NCI-H187 (cell line): ENCODE measurements at places on chromosomes 16 and 17.

DNA sequence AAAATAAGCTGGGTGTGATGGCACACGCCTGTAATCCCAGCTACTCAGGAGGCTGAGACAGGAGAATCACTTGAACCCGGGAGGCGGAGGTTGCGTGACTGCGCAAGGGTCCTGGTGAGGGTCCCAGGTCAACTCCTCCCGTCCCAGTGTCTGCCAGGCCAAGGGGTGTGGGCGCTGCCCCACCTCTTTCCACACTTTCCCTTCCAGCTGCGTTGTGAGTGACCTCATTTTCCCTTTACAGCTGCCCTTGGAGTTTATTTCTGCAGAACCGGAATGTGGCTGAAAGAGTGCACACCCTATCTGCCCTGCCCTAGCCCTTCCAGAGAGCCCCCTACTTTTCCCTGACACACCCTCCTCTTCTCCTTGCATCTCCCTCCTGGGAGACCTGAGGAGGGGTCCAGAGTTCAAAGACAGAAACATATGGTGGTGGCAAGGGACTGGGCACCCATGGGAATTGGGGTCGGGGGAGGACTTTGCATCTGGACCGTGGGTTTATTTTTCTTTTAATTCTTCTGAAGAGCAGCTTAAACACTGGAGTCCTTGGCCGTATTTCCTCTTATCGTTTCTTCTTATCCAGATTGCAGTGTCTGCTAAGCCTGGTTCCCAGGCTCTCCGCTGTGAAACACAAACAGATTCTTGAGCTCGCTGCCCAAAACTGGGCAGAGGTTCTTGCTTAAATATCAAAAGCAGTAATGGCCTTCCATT is 20.9 kb downstream of the MRC2 start:
- DNase-seq, result no peak

DNA sequence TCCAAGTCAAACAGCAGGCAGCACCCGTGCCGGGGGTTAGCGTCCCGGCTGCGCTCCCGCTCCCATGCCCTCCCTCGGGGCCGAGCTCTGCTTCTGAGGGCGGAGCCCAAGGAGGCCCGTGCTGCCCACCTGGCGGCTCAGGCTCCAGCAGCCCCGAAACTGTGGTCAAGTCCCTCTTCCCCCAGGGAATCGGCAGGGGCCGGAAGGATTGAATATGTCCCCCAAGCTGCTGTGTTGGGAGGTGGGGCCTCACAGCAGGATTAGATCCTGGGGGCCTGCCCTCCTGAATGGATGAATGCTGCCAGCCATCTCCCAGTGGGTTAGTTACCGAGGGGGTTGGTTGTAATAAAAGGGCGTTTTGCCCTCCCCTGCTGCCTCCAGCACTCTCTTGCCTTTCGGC is 33.9 kb downstream of the MAP2K3 start:
- no peak for DNase-seq

- DNase-seq, result no peak
These were observed 82.9 kb downstream of the AIPL1 start for GRCh38 chr17:6352016-6352415.

GRCh38 chr16:9118170-9118569 is 26.7 kb downstream of the HAPSTR1 start:
- DNase-seq, result no peak

GRCh38 chr17:65848751-65849150 is 287.3 kb upstream of the AXIN2 start:
- DNase-seq, result no peak

GRCh38 chr16:17447101-17447569 is 23.6 kb downstream of the XYLT1 start:
- no peak for DNase-seq

DNA sequence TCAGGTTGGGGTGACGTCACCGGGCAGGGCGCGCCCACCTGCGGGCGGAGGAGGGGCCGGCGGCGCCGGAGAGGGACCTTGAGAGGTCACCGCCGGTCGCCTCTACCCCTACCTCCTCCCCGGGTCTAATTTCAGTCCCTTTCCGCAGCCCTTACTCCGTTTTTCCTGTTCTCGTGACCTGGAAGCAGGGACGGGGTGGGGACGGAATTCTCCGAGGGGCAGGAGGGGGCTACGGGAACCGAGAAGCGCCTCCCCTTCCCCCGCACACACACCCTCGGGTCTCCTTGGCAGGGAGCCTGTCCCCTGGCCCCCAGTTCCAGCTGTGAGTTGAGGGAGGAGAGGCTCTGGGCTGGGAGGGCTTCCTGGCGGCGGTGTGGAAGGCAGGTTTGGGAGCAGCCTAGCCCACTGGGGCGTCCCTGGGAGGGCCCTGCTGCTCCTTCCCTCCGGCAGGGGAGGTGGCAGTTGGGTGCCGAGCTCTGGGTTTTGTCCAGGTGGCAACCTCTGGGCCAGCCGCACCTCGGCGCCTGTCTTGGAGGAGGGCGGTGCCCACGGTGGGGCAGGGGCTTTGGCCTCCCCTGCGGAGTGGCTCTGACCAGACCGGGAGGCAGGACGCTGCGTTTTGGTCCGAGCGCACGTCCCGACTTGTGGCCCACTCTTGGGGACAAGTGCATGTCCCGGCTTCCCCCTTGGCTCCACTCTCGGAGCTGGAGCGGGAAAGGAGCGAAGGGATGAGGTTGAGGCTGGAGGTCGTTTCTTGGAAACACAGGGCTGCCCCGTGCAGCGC is 773 bp downstream of the SYNGR3 start:
- no peak for DNase-seq

DNA sequence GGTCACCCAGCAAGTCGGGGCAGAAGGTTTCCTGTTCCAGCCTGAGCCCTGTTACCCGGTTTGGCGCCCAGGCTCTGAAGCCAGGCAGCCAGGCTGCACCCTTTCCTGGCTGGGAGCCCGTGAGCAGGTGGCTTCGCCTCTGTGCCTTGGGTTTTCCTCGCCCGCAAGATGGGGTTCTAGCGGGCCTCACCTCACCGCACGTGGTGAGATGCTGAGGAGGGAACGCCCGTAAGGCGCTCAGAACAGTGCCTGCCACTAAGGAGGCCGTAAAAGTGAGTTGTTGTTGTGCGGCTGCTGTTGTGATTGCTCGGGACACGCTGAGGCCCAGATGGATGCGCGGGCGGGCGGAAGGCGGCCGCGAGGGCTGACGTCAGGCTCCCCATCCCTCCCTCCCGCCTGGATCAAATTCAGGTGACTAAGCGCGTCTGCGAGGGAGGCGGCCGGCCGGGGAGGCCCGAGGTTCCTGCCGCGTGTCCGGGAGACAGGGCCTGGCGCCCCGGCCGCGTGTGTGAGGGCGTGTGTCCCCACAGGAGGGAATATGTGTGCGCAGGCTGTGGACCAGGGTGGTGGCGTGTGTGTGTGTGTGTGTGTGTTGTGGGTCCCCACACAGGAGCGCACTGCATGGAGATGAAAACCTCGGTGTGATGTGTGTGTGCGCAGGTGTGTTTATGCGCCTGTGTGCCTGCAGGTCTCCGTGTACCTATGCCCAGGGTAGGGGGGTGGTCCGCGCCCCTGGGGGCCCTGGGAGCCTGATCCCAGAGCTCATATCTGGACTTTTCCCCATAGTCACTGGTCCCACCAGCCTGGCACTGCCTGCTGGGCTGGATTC is 4.3 kb downstream of the CAMKK1 start:
- DNase-seq, result peak; percentile 22

DNA sequence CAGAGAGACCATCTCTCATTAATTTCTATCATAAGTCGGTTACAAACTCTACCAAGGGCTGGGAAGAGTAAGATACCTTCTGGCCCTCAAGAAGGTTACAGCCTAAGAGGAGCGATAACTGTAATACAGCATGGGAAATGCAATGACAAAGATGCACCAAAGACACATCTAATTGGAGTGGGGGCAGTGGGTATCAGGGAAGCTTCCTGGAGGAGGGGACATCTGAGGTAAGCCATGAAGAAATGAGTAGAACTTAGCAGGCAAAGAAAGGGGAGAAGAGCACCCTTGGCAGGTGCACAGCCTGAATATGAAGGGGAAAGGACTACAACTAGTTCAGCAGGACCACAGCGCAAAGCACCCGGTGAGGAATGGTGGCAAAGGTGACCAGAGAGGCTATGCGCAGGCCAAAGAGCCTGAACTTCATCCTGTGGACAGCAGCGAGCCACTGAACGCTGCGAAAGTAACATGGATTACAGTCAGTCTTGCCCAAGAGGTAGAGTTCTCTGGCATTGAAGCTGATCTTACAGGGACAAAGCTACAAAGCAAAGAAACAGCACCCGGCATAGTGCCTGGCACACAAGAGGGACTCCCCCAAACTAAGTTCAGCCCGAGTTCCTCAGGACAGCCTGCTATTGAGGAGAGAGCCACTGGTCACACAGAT is 2.8 kb downstream of the TBC1D10B start:
- no peak for DNase-seq

DNA sequence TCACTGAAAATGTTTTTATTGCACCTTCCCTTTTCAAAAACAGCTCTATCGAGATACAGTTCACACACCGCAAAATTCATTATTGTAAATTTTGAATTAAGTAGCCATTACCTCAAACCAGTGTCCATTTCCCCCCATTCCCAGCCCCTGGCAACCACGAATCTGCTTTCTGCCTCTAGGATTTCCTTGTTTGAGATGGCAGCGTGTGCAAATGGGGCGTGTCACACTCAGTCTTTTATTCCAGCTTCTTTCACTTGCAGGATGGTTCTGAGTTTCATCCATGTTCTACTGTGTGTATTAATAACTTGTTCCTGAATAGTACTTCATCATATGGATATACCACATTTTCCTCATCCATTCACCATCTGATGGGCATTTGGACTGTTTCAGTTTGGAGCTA is 14.8 kb downstream of the ACSF3 start:
- no peak for DNase-seq

DNA sequence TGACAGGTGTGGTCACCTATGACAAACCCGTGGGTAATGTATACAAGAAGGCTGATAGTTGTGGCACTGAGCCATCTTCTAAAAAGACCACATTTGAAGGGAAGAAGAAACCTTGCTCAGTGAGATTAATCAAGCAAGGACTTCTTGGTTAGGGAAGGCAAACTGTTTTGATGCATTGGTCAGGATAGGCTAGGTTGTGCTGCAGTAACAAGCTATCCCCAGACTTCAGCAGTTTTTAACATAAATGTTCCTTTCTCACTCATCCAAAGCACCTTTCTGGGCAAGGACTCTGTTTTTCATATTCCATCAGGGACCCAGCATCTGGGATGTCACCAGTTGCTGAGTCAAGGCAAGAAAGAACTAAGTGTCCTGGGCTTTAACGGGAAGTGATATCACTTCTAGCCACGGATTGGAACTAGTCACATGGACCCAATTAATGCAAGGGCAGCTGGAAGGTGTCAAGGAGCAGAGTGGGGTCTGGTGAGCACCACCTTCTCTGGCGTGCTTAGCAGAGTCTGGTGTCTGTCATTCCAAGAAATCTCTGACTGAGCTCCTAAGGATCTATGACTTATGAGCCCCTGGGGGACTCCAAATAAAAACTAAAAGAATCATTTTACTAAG is 52.0 kb upstream of the CCL2 start:
- DNase-seq, result no peak

GRCh38 chr16:49700251-49701064 is 155.5 kb downstream of the ZNF423 start:
- no peak for DNase-seq

DNA sequence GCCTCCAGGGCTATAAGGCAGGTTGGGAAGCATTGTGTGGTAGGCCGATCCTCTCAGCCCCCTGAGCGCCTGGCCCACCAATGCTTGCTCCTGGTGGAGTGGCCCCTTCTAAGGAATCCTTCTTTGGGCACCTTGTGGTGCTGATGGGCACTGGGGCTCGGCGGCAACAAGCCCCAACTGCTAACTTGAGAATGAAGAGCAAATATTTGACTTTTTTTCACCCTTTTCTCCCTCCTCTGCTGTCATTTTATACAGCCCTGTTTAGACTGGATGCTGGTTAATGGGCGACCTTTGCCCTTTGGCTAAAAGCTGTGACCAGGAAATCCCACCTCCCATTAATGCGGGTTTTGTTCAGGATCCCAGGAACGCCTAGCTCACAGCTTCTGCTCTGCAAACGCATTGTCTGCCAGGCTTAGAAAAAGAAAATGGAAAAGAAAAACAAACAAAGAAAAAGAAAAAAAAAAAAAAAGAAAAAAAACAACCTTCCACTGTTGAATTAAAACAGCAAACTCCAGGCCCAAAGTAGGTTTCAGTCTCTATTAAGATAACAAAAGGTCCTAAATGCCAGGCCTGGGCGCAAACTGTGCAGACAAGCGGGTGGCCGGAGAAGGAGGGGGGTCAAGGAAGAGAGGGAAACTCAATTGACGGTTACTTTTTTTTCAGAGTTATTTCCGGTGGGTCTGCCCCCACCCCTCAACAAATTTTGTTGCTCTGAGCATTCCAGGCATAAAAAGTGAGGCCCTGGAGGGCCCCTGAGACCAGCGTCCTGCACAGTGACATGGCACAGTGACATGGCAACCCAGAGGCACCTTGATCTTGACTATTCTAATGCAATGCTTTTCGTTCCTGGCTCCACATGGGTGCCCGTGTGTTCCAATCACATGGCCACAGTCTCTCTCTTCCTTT is 301.4 kb downstream of the MAF start:
- DNase-seq, result no peak

GRCh38 chr16:14658063-14658462 is 25.3 kb downstream of the BFAR start:
- DNase-seq, result no peak

GRCh38 chr17:66892246-66892645 is 57.3 kb downstream of the CACNG5 start:
- no peak for DNase-seq

DNA sequence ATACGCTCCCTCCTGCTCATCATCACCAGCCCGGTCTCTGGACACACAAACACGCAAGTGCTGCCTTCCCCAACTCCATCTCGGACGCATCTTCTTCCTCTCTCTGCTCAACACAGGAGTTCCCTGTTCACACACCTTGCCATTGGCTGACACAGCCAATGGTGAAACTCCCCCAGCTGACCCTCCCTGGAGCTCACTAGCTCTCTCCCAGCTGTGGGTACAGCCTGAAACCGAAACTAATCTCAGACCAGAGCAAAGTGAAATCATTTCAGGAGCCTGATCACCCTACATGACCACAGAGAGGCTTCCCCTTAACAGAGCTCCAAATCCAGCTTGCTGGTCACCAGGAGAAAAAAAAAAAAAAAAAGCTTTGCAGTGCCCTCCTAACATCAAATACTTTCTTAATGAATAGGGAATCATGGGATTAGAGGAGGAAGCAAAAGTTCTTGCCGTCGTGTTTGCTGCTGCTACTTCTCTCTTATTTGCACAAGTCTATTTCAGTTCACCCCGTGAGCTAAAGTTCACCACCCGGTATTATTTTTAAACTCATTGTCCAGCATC is 8.3 kb downstream of the CUEDC1 start:
- peak; percentile 19 for DNase-seq

- DNase-seq, result no peak
These were observed 94.6 kb downstream of the EMP2 start for GRCh38 chr16:10485698-10486382.

GRCh38 chr16:31107465-31107867 is 720 bp upstream of the BCKDK start:
- no peak for DNase-seq

- no peak for DNase-seq
These were observed 251.7 kb upstream of the IRX3 start for GRCh38 chr16:54538276-54538675.

- DNase-seq, result no peak
These were observed 287.9 kb downstream of the FTO start for GRCh38 chr16:53991754-53992378.

GRCh38 chr17:28169621-28170349 is 127.3 kb downstream of the NLK start:
- no peak for DNase-seq

- DNase-seq, result no peak
These were observed 51.8 kb downstream of the RAI1 start for GRCh38 chr17:17732892-17733670.

- no peak for DNase-seq
These were observed 70.8 kb downstream of the ABR start for GRCh38 chr17:1108765-1109605.

GRCh38 chr17:32516450-32516849 is 29.7 kb downstream of the CDK5R1 start:
- DNase-seq, result peak; percentile 16

GRCh38 chr17:75668489-75668888 is 1.4 kb downstream of the SAP30BP start:
- DNase-seq, result no peak
